ENCODE measurements at places on chromosomes 2 and 18.

- DNase-seq, result no peak
These were observed 32.4 kb upstream of the DSC1 start for GRCh38 chr18:31195063-31195462.

GRCh38 chr2:134224005-134224404, 29.9 kb upstream of the MGAT5 start:
- no peak for DNase-seq

GRCh38 chr2:20627712-20628380, 23.1 kb downstream of the HS1BP3 start:
- no peak for DNase-seq

- peak; percentile 94 for DNase-seq
These were observed 88.7 kb downstream of the TFCP2L1 start for GRCh38 chr2:121196132-121196848.

- no peak for DNase-seq
These were observed 60.1 kb downstream of the ARHGEF4 start for GRCh38 chr2:130896813-130897212.

- peak; percentile 24 for DNase-seq
These were observed 128.4 kb upstream of the CBLN2 start for GRCh38 chr18:72672364-72673184.

DNA sequence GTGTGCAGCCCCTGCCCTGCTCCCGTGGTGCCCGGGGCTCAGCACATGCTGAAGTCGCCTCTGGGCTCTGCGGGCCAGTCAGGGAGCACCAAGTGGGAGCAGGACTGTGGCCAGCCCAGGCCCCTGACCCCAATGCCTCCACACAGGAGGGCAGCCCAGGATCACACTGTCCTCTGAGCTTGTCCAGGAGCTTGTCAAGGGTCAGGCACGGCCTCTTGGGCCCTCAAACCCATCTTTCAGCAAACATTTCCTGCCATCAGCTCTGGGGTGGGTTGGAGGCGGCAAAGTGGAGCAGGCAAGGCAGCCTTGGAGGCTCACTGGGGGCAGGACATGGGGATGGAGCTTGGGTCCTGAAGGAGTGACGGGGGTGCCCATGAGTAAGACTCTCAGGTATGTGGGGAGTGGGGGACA, 10.3 kb downstream of the SNED1 start:
- DNase-seq, result no peak

DNA sequence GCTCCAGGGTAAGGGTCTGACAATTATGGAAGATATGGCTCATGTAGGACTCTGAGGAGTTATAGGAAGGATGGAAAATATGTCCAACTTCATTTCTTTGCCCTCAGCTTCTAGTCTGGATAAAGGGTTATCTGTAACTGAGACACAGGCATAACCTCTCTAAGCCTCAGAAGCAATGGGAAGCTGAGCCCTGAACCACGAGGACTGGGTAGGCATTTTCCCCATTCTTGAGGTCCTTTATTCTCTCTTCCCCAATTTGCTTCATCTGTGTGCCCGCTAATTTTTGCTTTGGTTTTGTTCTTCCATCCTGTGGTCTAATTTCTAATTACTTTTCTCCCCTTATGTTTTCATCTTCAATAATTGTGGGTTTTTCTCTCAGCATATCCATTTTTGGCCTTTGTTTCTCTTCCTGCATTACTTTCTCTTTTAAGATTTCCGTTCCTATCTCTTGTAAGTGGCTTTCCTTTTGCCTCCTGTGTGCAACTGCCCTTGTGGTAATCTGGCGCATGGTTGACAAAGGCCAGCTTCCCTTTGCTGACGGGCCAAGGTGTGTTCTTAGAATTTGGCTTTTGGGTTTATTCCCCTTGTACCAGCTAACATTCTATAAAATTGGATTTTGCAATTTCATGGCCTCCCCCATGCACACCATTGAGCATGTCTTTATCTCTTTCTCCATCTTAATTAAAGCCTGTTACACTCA, 343.8 kb downstream of the TXNL1 start:
- no peak for DNase-seq

GRCh38 chr2:201233812-201234662, 26.3 kb upstream of the CASP8 start:
- peak; percentile 47 for DNase-seq

DNA sequence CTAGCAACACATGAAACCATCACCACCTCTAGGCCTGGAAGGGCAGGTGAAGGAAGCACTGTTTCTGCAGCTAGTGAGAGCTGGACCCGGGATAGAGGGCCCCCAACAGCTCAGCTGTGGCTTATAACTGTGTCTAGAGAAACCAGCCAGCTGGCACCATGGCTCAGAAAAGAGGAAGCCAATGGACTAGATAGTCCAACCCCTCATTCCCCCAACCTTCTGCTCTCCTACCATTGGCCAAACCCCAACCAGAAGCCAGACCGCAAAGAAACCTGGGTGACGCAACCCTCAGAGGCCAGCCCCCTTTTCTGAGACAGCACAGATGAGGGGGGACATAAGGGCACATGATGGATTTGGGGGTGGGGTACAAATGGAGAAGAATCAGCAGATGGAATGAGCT, 24.3 kb downstream of the SMYD1 start:
- no peak for DNase-seq

GRCh38 chr2:241964133-241964532, 94.6 kb downstream of the RTP5 start:
- no peak for DNase-seq

GRCh38 chr18:45061359-45061758, 380.7 kb downstream of the SETBP1 start:
- DNase-seq, result no peak

DNA sequence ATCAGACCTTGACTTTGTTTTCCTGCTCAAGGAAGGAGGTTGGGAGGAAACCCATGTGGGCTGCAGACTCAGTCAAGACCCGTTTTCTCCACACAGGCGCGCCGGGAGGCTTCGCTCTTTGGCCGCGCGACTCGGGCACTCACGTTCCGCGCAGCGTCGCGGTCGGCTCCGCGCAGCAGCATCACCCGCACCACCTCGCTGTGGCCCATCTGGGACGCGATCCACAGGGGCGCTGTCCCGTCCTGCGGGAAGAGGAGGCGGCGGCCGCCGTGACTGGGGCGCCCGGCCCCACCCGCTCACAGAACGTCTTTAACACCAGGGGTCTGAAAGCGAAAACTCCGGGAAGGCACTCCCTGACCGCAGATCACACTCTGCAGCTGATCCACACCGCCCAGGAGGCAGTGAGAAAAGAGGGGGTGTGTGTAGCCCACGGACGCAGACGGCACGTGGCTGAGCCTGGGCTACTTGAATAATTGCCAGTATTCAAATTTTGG, 33.1 kb upstream of the NPC1 start:
- DNase-seq, result no peak

DNA sequence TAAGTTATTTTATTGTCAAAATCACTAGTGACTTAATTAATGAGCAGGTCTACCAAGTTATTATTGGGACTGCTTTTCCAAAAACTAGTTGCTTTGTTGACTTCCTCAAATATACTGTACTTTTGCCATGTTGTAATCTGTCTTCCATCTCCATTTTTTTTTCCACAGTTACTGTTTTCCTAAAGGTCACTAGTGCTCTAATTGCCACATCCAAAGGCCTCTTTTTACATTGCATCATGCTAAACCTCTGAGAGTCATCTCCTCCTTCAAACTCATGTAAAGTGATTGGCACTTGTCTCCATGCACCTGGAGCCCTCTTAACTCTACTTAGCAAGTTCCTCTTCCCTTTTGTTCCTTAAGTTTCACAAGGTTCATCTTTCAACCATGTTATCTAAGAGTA, 11.8 kb downstream of the PMAIP1 start:
- no peak for DNase-seq

DNA sequence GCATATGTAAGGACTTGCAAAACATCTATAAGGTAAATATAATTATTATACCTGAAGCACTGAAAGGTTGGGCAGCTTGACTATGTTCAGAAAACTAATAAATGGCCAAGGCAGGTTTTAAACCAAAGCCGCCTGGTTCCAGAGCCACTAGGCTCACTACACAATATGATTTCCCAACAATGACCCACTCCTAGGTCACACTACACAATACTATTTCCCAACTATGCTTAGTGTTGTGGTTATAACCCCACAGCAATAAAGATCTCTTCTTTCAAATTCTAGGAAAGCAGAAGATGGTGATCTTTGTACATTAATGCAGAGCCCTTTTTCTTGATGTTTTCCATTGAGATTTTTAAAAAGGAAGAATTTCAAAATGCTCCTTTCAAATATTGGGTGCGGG, 180.4 kb downstream of the CYRIA start:
- no peak for DNase-seq
